ENCODE measurements at places on chromosomes 1 and 21.

- DNase-seq, result no peak
These were observed 890 bp downstream of the GJC2 start for GRCh38 chr1:228150461-228151179.

DNA sequence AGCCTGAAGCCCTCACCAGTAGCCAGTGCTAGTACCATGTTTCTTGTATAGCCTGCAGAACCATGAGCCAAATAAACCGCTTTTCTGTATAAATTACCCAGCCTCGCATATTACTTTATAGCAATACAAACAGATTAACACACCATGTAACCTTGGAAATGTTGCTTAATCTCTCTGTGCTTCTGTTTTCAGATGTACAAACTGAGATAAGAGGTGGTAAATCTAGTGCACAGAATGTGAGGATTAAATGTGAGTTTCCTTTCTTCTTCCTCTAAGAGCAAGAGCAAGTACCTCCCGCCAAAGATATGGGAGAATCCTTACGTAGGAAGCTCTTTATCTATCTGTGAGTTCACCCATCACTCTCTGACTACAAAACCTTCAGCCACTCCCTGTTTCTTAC lies 128.4 kb downstream of the HIVEP3 start:
- DNase-seq, result no peak

- no peak for DNase-seq
These were observed 22.2 kb upstream of the AGL start for GRCh38 chr1:99827970-99828369.

DNA sequence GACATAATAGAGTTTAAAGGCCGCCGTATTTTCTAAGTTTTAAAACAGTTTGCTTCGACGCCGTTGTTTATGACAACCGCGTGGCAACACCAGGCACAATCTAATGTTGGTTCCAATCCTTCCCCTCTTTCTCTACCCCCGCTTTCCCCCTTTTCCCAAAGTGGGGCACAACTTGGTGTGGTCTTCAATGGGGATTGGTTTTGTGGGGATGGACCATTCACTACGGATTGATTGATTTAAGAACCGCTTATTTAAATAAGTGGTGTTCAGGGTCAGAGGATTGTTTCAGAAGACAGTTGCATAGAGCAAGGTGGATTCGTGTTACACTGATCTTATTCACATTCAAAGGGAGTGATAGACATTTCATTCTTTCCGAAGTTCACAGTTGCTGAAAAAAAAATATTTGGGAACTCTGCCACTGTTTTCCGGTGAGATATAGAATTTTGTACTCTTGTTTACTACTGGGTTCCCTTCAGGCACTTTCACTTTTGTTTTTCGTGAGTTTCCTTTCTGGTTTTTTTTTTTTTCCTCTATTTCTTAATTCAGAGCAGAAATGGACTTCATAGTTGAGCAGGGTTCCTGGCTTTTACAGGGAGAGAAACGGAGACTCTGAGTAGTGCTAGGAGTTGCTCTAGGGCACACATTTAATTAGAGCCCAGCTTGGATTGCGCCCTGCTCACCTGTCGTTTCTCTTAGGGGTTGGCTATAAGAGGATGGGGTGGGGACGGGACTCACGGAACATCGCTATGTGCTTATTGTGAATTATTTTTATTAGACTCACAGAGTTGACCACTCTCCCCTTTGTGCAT lies 79.6 kb upstream of the AK4 start:
- no peak for DNase-seq

- no peak for DNase-seq
These were observed 15.7 kb upstream of the LEMD1 start for GRCh38 chr1:205437570-205437969.

- no peak for DNase-seq
These were observed at the start of gene IL24 for GRCh38 chr1:206897175-206897574. IL24 (plus strand) TSS chr1:206897443; CDS start chr1:206897833, 390 bp downstream.

DNA sequence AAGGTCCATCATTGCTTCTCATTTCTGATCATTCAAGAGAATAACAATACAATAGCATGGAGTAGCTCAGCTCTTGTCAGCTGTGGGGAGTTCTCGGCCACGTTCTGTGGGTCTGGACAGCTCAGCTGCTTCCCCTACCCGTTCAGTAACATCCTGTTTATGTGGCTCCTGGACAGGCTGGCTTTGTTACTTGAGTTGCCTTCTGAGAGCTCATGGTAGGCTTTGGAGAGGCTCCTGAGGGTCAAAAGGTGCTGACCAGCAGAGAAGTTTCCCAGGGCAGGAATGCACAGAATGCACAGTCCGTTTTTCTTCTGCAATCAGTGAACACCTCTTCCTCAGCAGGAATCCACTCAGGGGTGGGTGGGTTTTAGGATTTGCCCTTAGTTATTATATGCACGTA lies 36.0 kb downstream of the KAZN start:
- no peak for DNase-seq
